Cardiac muscle cell (in vitro differentiated cells and primary cell): ENCODE measurements at places on chromosomes 13 and 19.

DNA sequence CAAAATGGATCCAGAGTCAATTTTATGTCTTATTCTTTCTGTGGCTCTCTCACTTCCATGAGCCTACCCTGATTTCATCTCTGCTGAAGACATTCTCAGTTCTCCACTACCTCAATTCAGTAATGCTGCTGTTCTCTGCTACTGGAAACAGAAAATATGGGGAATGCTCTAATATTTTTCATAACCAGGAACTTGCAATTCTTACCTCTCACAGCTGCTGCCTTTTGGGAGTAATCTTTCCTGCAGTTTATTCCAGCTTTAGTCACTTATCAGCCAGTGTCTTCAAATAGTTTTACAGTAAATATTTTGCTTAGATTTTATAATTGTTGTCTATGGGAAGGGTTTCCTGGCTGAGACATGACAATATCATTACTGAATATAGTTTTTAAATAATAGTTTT is 145.1 kb upstream of the UFM1 start:
- no peak for DNase-seq

DNA sequence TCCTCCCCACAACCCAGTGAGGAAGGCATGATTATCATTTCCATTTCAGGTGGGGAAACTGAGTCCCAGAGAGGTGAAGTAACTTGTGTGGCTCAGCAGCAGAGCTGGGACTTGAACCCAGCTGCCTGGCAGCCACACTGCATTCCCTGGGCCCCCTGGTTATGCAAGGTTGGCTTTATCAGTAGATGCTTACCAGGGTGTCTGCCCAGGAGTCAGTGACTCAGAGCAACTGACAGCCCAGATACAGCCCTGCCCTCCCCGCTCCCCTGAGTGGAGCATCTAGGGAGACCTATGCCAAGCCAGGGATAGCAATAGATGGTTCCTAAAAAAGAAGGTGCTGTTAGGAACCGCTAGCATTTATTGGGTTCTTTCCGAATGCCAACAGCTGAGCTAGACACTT is 5.9 kb downstream of the IGLON5 start:
- DNase-seq, result peak; percentile 27

GRCh38 chr19:34669305-34669704 is 7.7 kb downstream of the SCGB2B2 start:
- no peak for DNase-seq

- DNase-seq, result peak; percentile 98
Observed at GRCh38 chr19:17079710-17080439, 4.3 kb downstream of the MYO9B start.

GRCh38 chr19:7076151-7076550 is 6.6 kb downstream of the ZNF557 start:
- no peak for DNase-seq

- DNase-seq, result no peak
Observed at GRCh38 chr13:41107104-41107571, 25.5 kb downstream of the KBTBD6 start.

DNA sequence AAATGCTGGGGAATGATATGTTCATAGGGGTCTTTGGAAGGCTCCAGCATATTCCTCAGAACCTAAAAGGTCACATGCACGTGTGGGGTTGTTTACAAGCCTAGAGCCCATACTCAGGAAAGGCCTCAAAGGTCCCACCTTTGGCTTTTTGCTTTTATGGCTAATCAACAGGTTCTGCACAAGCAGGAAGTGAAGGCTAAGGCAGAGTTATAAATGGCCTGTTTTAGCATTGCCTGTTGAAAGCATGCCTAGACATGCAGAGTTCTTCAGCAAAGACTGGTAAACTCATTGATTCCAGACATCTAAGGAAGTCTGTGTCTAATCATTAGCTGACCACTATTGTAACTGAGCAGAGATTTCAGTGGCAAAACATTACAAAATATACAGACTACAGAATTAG is 198.3 kb downstream of the KCNRG start:
- DNase-seq, result no peak
